GM23338 (cell line): ENCODE measurements at places on chromosomes 5 and 9.

DNA sequence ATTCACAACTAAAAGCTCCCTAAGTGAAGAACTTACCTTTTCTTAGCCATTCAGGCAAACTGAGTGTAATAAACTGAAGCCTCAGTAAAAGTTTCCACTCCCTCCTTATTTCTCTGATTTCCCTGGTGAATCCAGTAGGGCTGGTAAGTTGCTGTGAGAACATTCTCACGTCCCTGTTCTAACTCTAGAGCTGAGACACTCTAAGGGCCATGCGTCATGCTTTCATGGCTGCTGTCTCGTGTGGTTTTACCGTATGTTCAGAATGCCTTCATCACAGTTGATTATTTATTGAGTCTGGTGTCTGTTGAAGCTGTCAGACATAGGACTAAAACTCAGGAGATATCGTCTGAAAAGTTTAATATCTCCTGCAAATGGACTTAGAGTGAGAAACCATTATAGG, 1.3 kb downstream of the OR2S2 start:
- no peak for DNase-seq

DNA sequence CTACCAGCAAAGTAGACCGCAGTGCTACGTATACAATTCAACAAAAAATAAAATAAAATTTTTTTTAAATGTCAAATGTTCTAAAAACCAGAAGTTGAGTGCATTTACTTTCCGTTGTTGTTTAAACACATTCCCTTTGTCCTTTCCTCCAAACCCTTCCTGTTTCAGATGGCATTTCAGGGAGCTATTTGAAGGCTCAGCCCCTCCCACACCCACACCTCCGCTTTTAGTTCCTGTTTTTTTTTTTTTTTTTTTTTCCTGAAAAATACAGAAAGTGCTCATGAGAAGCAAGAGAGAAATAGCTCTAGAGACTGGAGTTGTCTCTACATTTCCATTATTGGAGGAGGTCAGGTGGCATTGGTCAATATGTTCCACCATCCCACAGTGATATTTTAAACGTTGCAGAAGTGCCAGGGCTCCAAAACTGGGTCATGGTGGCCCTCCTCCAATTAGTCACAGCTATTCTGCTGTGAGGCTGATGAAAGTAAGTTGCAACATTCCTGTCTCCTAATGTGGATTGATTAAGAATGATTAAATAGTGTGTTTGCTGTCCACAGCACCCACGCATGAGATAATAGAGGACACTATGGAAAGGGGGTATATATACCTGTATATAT, 106.9 kb downstream of the GABRG2 start:
- peak; percentile 35 for DNase-seq

GRCh38 chr9:133619791-133620190, 10.6 kb upstream of the FAM163B start:
- DNase-seq, result no peak

- DNase-seq, result no peak
Measured at GRCh38 chr5:56986626-56986947, 34.7 kb upstream of the MIER3 start.

DNA sequence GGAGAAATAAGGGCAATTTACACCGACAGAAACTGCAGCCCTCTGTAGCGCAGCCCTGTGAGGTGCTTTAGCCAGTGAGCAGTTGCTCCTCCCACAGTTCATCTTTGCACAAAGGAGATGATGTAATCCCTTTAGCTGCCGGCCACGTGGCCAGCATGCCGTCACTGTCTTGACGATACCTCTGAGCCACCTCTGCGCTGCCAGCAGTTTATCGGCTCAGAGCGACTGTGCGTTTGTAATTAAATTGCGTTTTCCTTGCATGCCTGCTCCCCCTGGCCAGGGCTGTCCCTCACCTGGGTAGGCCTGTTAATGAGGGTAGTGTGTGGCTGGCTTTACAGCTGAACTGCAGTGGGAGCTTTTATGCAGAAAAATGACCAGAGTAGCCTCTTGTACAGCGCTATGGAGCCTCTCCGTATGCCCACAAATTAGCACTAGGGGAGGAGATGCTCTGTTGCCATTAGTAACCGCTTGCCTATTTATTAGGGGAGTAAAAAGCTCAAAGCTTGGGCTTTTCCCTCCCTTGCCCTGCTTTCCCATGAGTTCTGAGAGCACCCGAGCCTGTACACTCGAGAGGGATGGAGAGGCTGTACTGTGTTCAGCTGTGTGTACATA, 107.0 kb downstream of the TRIO start:
- peak; percentile 86 for DNase-seq

DNA sequence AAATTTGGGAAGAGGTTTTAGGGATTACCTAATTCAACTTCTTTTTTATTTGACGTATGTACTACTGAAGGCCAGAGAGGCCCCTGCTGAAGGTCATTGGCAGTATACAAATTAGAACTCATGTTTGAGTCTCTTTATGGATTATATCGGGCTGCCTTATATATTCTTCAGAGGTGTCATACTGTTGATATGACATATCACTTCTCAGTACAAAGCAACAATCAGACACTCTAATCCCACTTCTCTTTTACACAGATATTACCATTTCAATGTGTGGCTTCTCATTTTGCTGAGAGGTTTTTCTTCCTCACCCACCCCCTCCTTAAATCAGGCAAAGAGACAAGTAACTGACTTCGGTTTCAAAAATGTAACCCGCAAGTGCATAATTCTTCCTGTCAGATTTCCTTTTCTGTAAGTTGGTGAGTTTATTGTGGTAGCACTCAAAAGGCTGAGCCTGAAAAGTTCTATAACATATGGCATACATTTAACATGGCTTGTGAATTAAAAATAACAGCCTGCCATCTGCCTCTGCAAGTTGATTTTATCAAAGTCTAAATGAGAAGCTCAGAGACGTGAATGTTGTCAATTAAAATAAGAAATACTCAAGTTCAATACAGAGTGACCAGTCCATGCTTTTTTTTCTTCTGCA, 163.6 kb upstream of the RORB start:
- DNase-seq, result no peak

- DNase-seq, result peak; percentile 21
Measured at GRCh38 chr5:169768416-169768815, 131.3 kb downstream of the DOCK2 start.

- peak; percentile 50 for DNase-seq
Measured at GRCh38 chr5:76114179-76114851, 31.1 kb downstream of the SV2C start.

DNA sequence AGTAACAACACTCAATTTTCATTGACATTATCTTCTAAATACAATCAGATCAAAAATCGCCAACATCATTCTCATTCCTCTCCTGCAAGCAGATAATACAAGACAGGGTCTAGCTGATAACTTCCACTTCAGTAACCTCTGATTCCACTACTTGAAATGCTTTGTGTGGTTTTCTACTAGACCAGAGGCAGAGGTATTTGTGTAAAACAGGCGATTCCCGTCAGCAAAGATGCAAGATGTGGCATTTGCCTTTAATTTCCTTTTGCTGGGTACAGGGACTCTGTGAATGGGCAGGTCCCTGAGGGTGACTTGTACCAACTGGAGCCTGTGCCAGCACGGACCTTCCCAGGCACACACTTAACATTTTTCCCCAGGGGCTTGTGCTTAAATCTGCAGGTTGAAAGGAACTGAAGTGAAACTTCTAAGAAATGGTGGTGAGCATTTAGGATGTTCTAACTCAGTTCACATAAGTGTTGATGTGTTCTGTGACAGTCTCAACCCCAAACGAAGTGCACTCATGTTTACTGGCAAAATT, 625.5 kb upstream of the WWC1 start:
- DNase-seq, result no peak

DNA sequence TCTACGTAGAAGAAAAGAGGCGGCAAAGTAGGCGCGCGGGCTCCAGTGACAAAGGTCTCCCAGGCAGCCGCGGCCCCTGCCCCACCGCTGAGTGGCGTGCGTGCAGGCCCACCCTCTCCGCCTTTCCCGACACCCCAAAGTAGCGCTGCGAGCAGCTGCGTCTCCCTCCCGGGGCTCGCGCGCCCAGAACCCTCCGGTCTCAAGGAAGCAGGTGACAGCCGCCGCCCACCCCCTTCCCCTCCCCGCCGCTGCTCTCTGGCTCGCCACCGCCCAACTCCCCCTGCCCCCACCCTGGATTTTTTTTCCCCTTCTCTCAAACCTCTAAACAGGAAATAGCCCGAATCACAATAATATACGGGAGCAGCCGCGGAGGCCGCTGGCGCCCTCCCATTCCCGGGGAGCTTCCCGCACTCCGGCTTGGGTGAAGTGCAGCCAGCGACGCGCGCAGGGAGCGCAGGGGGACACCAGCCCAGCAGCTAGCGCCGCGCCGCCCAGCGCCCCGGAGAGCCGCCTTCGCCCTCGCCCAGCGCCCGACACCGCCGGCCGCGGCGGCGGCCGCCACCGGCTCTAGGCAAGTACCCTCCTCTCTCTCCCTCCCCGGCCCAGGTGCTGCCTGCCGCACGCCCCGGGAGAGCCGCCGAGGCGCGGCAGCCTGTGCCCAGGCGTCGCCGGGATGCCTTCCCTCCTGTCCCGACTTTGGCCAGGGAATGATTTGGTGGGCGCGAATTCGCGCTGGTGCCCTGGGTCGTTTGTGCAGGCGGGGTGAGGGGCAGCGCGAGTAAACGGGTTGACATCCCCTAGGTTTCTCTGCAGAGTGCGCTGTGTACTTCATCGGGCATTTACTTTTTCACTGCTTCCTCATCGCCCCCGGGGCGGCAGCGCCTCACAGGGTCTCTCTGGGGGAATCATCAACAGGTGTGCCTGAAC, 52.7 kb upstream of the TJP2 start:
- DNase-seq, result peak; percentile 89

- no peak for DNase-seq
Measured at GRCh38 chr9:99826579-99826978, 4.9 kb downstream of the NR4A3 start.

DNA sequence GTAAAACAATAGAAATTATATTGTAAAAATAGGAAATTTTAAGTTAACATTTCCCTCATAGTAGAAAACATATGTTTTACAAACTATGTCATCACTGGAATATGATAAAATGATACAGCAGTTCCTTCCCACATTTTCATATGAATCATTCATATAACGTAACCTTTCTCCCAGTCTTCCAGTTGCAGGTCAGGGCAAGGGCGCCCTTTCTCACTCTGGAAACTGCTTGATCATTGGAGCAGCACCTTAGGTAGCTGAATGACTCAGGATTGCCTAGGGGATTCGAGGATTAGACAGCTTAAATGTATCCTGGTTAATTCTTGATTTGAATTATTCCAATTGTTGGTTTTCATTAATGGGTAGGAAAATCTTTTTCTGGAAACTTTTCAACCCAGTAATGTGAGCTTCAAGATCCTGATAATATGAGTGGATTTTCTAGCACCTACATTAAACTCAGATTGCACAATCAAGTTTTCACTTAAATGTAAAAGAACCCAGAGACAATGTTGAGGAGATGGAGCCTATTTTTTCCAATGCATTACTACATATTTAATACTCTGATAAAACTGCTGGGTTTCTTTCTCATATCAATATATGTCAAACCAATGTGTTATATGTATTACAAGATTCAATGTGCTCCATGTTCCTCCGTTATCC, 32.6 kb upstream of the ANXA1 start:
- DNase-seq, result no peak

DNA sequence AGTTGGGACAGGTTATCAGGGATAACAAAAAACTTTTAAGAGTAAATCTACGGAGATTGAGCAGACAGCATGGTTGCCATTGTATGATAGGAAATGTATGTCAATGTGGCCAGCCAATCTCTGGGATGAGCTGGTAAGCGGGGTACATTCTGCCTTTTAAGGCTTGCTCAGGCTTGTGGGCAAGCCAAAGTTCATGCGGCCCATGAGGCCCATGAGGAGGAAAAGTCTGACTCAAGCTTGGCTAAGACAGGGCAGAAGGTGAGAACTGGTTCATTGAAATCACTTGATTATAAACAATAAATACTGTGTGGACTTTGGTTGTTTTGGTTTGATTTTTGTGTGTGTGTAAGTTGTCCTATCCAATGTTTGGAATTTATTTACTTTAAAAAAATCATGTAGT, 997.1 kb downstream of the DNAH5 start:
- DNase-seq, result no peak

- peak; percentile 54 for DNase-seq
Measured at GRCh38 chr5:42858687-42859086, 47.0 kb upstream of the SELENOP start.

- no peak for DNase-seq
Measured at GRCh38 chr5:145975361-145976066, 39.1 kb downstream of the SH3RF2 start.

- peak; percentile 39 for DNase-seq
Measured at GRCh38 chr5:92678640-92679039, 902.4 kb downstream of the NR2F1-AS1 start.

- DNase-seq, result no peak
Measured at GRCh38 chr5:14492331-14492964, 89.1 kb upstream of the OTULINL start.

GRCh38 chr9:113564498-113565237, 101.1 kb downstream of the RGS3 start:
- peak; percentile 78 for DNase-seq

DNA sequence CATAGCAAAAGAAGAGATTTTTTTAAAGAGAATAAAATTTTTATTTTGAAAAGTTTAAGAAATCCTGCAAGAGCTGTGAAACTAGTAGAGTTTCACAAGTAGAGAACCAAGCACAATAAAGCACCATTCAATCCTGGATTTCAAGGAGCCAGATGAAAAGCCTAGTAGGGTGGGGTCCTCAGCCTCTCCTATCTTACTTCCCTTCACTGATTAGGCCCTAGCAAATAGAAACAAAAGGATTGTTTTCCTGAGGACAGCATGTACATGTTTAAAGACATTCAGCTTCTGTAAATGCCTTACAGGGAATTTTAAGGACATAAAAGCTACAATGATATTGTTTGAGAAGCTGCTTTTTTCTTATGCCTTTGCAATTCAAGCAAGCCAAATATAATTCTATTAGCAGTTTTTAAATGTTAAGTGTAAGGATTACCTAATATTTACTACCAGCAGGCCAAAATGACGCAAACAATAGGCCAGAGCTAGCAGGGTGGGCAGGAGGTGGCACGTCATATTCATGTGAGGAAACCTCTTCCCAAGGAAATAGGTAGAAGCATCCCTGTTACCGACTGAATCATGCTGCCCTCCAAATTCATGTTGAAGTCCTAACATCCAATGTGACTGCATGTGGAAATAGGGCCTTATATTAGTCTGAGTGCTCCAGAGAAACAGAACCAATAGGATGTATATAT, 337.6 kb downstream of the MLLT3 start:
- no peak for DNase-seq

GRCh38 chr9:112757282-112757883, 6.8 kb downstream of the SNX30 start:
- no peak for DNase-seq
